ENCODE measurements at places on chromosomes 5 and 9. TPM values are rescaled to one million over a fixed set of nuclear protein-coding genes. Genes with fewer than 3 reads are reported as not detected.

Gene MARVELD2
- 34.7 TPM for total RNA-seq

DNA sequence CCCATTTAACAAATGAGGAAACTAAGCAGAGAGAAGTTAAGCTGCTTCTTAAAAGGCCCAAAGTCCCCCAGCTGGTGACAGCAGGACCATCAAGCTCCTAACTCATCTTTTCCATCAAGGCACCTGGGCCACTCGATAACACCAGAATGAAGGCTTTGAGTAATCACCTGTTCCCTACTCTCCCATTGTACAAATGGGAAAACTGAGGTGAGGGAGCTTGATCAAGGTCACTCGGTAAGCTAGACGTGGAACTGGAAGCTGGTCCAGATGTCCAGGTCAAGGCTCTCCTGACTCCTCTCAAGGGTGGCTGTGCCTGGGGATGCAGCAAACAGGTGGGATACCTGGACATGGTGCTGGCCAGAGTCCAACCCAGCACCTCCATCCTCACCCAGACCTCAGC lies 90.6 kb upstream of the SHB start:
- DNase-seq, result no peak
- no peaks in the 10 kb centered on the region for H3K4me1 ChIP-seq
- no peak overlapping the region for H3K4me3 ChIP-seq
- H3K27me3 ChIP-seq, result peaks cover 7% of the 10 kb centered on the region

DNA sequence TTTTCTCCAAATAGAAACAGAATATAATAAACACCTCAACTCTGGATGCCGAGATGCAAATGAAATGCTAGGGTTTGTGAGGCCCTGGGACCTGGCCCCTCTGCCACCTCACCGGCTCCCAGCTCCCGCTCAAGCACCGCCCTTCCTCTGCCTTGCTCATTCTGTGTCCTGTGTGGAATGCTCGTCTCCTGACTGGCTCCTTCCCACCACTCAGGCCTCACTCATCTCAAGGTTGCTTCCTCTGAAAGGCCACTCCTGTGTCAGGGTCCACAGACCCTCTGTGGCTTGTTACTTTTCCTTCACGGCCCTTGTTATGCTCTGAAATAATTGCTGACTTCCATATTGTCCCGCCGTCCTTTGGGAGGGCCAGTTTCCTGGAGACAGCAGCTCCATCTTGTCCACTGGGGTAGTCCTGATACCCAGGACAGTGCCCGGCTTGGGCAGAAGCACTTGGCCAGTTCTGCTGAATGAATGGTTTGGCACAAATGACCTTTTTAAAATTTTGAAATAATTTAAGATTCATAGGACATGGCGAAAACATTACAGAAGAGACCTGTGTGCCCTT lies 15.4 kb downstream of the RNF44 start:
- no peak overlapping the region for H3K4me3 ChIP-seq
- H3K36me3 ChIP-seq, result no peaks in the 10 kb centered on the region
- H3K27ac ChIP-seq, result no peak overlapping the region
- H3K4me1 ChIP-seq, result peaks cover 6% of the 10 kb centered on the region
- peaks cover 2% of the 10 kb centered on the region for H3K27me3 ChIP-seq
- no peak for DNase-seq

- H3K36me3 ChIP-seq, result no peaks in the 10 kb centered on the region
- no peaks in the 10 kb centered on the region for H3K4me1 ChIP-seq
- no peak for DNase-seq
- H3K4me3 ChIP-seq, result no peak overlapping the region
- H3K27ac ChIP-seq, result no peak overlapping the region
Measured at GRCh38 chr9:105608721-105609598, 51.0 kb downstream of the FKTN start.

Gene SHOC1
- total RNA-seq, result not detected

Measured in WTC11 (cell line).